RPMI7951 (cell line): ENCODE measurements at places on chromosomes 5 and 9. TPM values are rescaled to one million over a fixed set of nuclear protein-coding genes. Genes with fewer than 3 reads are reported as not detected.
A peak's percentile ranks its signal among the peaks of the same experiment; 100 is the strongest.

- peak; percentile 65 for DNase-seq
These were observed 379.0 kb upstream of the GRAMD2B start for GRCh38 chr5:126044111-126044668.

GRCh38 chr9:98995059-98995671, 51.5 kb downstream of the COL15A1 start:
- peak; percentile 64 for DNase-seq

GRCh38 chr5:31682851-31683250, 43.9 kb downstream of the PDZD2 start:
- no peak for DNase-seq

DNA sequence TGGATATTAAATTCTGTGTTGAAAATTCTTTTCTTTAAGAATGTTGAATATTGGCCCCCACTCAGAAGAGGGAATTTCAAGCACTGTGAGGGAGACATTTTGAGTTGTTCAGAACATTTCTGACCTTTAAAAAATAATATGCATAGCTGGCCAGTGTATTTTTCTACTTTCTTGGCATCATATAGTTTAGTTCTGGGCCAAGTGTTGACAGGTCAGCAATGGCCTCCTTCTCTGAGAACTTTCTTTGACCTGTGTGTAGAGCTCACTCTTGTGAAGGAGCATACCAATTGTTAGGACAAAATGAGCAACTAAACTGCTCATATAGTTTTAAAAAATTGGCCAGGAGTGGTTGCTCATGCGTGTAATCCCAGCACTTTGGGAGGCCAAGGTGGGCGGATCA, 376.0 kb downstream of the LRRC70 start:
- DNase-seq: no peak

DNA sequence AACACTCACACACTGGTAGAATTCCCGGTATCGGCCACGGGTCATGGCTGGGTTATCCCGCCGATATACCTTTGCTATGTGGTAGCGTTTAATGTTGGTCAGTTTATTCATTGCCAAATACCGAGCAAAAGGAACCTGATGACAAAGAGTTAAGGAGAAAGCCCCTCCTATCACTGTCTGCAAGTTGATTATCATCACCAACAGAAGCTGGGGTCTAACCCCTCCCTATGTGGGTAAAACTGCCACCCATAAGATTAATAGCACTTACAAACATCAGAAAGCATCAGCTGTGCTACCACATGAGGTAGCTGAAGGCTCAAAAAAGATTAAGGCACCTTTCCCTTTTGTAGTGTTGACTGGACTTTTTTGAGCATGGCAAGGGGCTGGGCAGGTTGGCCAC, 5.6 kb upstream of the DND1 start:
- DNase-seq: no peak

DNA sequence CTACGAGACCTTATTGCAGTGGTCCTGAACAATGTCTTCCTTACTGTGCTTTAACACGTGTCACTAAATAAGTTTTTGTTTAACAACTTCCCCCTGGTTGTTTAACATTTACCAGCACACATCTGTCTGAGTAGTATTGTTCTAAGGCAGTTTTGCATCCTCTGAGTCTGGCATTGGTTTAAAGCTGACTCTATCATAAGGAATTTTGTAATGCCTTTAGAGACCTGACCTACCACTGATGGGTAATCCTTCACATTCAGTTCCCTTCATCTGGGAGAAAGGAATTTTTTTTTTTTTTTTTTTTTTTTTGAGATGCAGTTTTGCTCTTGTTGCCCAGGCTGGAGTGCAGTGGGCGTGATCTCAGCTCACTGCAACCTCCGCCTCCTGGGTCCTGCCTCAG, 20.0 kb upstream of the PCAT7 start:
- DNase-seq: no peak

- peak; percentile 93 for DNase-seq
These were observed 237.1 kb downstream of the DMRTA1 start for GRCh38 chr9:22683700-22684075.

DNA sequence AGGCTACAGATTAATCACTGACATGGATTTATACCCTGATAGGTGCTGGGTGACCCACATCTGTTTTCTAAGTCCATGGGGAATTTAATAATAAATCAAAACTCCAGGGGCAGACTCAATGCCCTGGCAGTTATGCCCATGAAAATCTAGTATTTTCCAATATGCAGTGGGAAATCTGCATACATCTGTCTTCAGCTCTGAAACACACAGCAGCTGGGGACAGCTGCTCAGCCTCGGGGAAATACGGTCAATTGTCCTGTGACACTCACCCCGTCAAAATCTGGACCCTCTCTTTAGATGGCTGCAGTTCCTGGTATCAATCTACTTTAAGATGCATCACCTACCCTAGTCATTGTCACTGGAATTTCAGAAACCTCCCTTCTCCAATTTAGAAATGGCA, 12.7 kb upstream of the C1QTNF3 start:
- no peak for DNase-seq

DNA sequence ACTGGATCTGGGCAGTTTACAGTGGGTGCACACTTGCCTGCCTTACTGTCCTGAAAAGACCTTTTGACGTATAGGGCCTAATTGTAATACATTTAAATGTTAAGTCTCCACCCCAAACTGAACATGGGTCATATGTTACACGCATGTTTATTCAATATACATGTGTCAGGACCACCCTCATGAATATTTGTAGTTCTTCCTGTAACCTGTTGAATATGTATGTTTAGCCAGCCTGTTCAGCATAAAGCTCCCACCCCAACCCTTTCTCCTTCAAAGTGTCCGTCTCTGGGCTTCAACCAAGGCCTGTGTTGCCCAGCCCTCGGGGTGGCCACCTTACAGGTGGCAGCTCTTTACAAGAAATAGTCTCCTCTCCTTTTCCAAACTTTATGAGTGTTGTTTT, 180.9 kb upstream of the DAP start:
- DNase-seq: no peak

- no peak for DNase-seq
These were observed 31.2 kb downstream of the CEP72 start for GRCh38 chr5:643351-643801.

- DNase-seq: no peak
These were observed 164.3 kb downstream of the SMC2 start for GRCh38 chr9:104258296-104259011.

GRCh38 chr9:131480258-131480657, 22.5 kb upstream of the POMT1 start:
- no peak for DNase-seq

Gene SMIM27
- total RNA-seq: 8.8 and 9.1 TPM in 2 replicates

Gene UGT3A2
- 0.39 TPM in 1 of 2 replicates, not detected in the other for total RNA-seq

- DNase-seq: no peak
These were observed 134.7 kb downstream of the SEMA6A start for GRCh38 chr5:116439905-116440304.

Gene TAS2R1
- not detected in 2 replicates for total RNA-seq

- peak; percentile 81 for DNase-seq
These were observed 64.2 kb downstream of the KLF4 start for GRCh38 chr9:107425101-107426025.
